ENCODE measurements at places on chromosomes 16 and 17.

- H3K4me3 ChIP-seq = no peak overlapping the region
- H3K4me1 ChIP-seq = no peaks in the 10 kb centered on the region
- no peaks in the 10 kb centered on the region for H3K36me3 ChIP-seq
- no peaks in the 10 kb centered on the region for H3K27me3 ChIP-seq
Observed at GRCh38 chr17:55190748-55191147, 74.0 kb upstream of the HLF start.

DNA sequence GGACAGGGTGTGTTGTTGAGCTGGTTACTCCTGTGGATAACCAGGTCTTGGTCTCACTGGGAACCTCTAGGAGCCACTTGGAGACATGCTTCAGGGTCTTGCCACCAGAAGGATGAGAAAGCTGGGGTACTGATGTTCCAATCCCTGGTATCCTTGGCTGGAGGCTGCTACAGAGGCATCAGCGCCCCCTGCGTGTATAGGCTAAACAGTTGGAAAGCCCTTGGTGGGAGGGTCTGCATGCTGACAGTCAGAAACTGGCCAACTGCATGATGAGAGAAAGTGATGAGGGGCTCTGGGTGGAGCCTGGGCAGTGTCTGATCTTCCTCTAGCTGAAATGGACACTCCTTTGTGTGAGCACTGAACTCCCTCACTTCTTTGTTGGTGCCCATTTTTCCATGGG, 536.9 kb downstream of the XYLT1 start:
- no peaks in the 10 kb centered on the region for H3K4me1 ChIP-seq
- no peak overlapping the region for H3K27ac ChIP-seq
- no peak overlapping the region for H3K4me3 ChIP-seq

DNA sequence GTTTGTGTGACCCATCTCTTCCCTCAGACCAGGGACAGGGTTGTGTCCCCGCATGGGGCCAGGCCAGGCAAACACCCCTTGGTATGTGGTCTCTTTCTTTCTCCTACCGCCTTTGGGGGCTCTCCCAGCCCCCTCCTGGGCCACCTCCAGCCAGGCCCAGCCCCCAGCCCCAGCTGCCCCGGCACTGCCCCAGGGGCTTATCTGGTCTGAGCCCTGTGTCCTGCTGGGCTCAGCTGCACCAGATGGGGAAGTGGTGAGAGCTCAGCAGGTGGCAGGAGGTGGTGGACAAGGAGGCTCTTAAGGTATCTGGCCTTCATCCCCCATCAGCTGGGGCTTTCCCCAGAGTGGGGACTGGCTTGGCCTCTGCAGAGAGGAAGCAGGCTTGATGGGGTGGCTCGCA, 8.7 kb downstream of the ADAM11 start:
- H3K27ac ChIP-seq = no peak overlapping the region
- no peak overlapping the region for H3K4me3 ChIP-seq
- H3K4me1 ChIP-seq = peaks cover 2% of the 10 kb centered on the region
- no peak for DNase-seq

DNA sequence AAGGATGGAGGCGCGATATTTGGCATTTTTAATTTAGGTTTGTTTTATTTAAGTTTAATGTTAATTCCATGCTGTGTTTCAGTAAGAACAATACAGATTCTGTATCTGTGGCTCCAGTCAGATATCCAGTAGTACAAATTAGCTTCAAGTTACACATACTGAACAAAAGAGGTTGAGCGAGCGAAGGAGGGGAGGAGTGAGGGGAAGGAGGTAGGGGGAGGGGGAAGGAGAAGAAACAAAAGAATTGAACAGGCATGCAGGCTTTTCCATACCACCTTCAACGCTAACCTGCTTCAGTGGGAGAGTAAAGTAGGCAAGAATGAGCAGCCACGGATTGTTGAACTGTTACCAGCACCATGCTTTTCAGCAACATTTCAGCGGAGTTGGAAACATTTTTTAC, 55.5 kb downstream of the YWHAE start:
- no peak overlapping the region for H3K4me3 ChIP-seq
- no peaks in the 10 kb centered on the region for H3K4me1 ChIP-seq
- H3K27me3 ChIP-seq = no peaks in the 10 kb centered on the region
- no peak for DNase-seq
- peaks cover 14% of the 10 kb centered on the region for H3K36me3 ChIP-seq

GRCh38 chr16:19167710-19168370, at the start of gene SYT17:
TSS of gene SYT17 (plus strand) at chr16:19168240. CDS start at chr16:19168647, 407 bp downstream.
- peaks cover 5% of the 10 kb centered on the region for H3K4me1 ChIP-seq
- peaks cover 60% of the 10 kb centered on the region for H3K27me3 ChIP-seq
- peak within 1 kb of the TSS; percentile 45 for H3K4me3 ChIP-seq
- H3K27ac ChIP-seq = no peak within 1 kb of the TSS

- peak; percentile 58 for DNase-seq
- H3K36me3 ChIP-seq = no peaks in the 10 kb centered on the region
- H3K27me3 ChIP-seq = no peaks in the 10 kb centered on the region
Observed at GRCh38 chr17:36761203-36761950, 160.0 kb downstream of the MRM1 start.

- no peak overlapping the region for H3K27ac ChIP-seq
- no peak overlapping the region for H3K4me3 ChIP-seq
- H3K36me3 ChIP-seq = no peaks in the 10 kb centered on the region
- H3K4me1 ChIP-seq = no peaks in the 10 kb centered on the region
- no peaks in the 10 kb centered on the region for H3K27me3 ChIP-seq
Observed at GRCh38 chr16:52078716-52079655, 468.0 kb downstream of the TOX3 start.

DNA sequence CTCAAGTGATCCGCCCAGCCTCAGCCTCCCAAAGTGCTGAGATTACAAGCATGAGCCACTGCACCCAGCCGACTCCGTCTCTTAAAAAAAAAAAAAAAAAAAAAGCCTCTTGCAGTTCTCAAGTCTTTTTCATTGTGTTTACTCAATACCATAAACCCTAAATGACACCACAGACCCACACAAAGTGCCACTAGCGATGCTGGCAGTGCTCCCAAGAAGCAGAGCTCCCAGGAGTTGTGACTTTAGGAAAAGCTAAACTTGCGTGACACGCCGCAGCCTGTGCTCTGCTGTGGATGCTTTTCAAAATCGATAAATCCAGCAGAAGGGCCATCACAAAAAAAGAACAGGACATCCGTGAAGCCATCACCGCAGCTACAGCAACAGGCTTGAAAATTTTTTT, 114.7 kb downstream of the ANKRD11 start:
- H3K27me3 ChIP-seq = no peaks in the 10 kb centered on the region
- no peak overlapping the region for H3K4me3 ChIP-seq
- no peak for DNase-seq
- H3K27ac ChIP-seq = no peak overlapping the region

GRCh38 chr16:87198328-87198832, 118.8 kb downstream of the C16orf95 start:
- no peak overlapping the region for H3K27ac ChIP-seq
- DNase-seq = no peak
- H3K4me3 ChIP-seq = no peak overlapping the region
- H3K27me3 ChIP-seq = no peaks in the 10 kb centered on the region

- H3K27ac ChIP-seq = no peak overlapping the region
- no peaks in the 10 kb centered on the region for H3K4me1 ChIP-seq
- no peak overlapping the region for H3K4me3 ChIP-seq
- no peaks in the 10 kb centered on the region for H3K27me3 ChIP-seq
- no peaks in the 10 kb centered on the region for H3K36me3 ChIP-seq
Observed at GRCh38 chr17:64385187-64386083, 5.2 kb downstream of the PECAM1 start.

DNA sequence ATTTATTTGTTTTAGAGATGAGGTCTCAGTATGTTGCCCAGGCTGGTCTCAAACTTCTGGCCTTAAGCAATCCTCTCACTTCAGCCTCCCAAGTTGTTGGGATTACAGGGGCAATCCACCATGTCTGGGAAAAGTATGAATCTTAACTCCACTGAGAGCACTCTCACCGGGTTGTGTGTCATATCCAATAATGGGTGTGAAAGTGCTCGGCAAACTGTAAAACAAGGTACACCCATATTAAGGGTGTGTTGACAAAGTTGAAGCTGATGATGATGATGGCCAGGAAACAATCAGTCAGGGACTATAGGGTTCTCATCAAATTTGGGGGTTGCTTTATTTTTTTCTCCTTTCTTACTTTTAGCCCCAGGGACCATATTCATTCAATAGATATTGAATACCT, 25.3 kb upstream of the TMC5 start:
- no peak overlapping the region for H3K4me3 ChIP-seq
- H3K36me3 ChIP-seq = no peaks in the 10 kb centered on the region
- H3K4me1 ChIP-seq = peaks cover 3% of the 10 kb centered on the region
- DNase-seq = no peak

GRCh38 chr17:6749519-6749918, 6.3 kb upstream of the XAF1 start:
- no peak for DNase-seq
- H3K27me3 ChIP-seq = no peaks in the 10 kb centered on the region
- no peak overlapping the region for H3K4me3 ChIP-seq
- no peak overlapping the region for H3K27ac ChIP-seq

GRCh38 chr16:85812031-85812807, 12.7 kb downstream of the COX4I1 start:
- H3K4me1 ChIP-seq = no peaks in the 10 kb centered on the region
- no peaks in the 10 kb centered on the region for H3K36me3 ChIP-seq
- no peak overlapping the region for H3K4me3 ChIP-seq
- H3K27me3 ChIP-seq = no peaks in the 10 kb centered on the region

DNA sequence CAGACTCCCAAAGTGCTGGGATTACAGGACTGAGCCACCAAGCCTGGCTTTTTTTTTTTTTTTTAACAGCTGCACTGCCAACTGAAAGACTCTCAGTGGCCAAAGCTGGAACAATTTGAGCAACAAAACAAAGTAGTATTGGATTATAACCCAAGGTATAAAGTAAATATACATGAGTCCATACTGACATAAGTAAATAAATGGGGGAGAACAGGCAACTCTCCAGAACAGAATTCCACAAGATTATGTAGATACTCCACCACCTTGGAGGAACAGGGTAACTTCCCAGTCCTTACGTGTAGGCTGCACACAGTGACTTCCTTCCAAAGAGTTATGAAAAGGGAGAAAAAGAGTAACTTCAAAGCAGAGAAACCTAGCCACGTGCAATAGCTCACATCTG, 15.7 kb downstream of the CMC2 start:
- H3K27me3 ChIP-seq = no peaks in the 10 kb centered on the region
- H3K4me3 ChIP-seq = no peak overlapping the region
- no peak for DNase-seq
- H3K27ac ChIP-seq = no peak overlapping the region
- no peaks in the 10 kb centered on the region for H3K4me1 ChIP-seq
- peaks cover 41% of the 10 kb centered on the region for H3K36me3 ChIP-seq

GRCh38 chr17:29194669-29195068, 14.5 kb upstream of the MYO18A start:
- H3K36me3 ChIP-seq = no peaks in the 10 kb centered on the region
- H3K27ac ChIP-seq = no peak overlapping the region
- no peaks in the 10 kb centered on the region for H3K27me3 ChIP-seq
- no peak overlapping the region for H3K4me3 ChIP-seq
- no peak for DNase-seq
